ENCODE measurements at places on chromosomes 3 and 15. TPM values are rescaled to one million over a fixed set of nuclear protein-coding genes. Genes with fewer than 3 reads are reported as not detected.

The PTX3 gene
- total RNA-seq = 16.9 TPM

GRCh38 chr3:133747373-133747772 lies 1.2 kb downstream of the TF start:
- no peak for DNase-seq

DNA sequence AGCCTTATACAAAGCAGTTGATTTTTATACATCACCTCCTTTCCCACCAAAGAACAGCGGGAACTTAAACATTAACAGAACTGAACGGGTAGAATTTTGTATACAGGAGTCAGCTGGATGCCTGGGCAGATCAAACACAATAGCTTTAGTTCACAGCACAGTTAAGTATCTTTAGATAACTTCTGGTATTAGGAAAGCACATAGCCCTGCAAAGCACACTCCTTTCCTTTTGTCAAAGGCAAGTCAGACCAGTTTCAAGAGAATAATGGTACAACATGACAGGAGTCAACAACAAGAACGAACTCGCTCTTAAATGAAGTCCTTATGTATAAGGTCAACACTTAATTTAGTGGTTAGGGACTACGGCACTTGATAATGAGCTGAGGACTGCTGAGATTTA lies 26.3 kb downstream of the ABCC5 start:
- no peak for DNase-seq

- no peak for DNase-seq
Measured at GRCh38 chr15:62818691-62819090, 223.9 kb upstream of the TPM1 start.

DNA sequence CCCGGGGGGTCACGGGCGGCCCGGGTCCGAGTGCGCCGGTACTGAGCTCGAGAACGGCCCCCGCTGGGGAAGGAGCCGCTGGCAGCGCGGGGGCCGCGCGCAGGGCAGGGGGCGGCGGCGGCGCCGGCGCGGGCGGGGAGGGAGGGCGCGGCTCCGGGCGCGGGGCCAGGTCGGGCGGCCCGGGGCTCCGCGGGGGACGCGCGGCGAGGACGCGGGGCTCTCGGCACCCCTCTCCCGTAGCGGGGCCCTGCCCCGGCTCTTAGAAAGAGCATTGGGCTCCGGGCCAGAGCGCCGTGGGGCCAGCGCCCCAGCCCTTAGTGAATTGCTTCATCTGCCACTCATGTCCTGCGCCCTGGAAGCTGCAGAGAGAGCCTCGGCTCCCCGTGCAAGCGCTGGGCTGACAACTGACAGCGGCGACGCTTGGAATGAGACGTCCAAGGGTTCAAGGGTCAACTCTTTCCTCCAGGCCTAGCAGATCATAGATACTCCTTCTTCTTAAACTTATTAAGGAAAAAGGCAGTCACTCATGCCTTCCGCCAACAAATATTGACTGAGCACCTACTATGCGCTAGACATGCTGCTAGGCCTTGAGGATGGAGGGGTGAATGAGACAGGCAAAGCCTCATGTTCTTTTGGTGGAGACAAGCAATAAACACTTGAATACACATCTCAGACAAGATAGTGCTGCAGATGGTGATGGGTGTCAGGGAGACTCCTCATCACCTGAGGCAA lies 140.8 kb downstream of the SMAD6 start:
- peak; percentile 65 for DNase-seq

The SIDT1 gene
- not detected for total RNA-seq

GRCh38 chr15:45251888-45252287 lies at the start of gene SLC28A2:
SLC28A2 (plus strand) TSS chr15:45252234; CDS start chr15:45253216, 982 bp downstream.
- DNase-seq = no peak

- no peak for DNase-seq
Measured at GRCh38 chr15:80536716-80537115, 132.5 kb downstream of the ARNT2 start.

The PDE12 gene
- total RNA-seq = 5.9 TPM

All from Caki2 (cell line).